Fibroblast of skin of back (primary cell): ENCODE measurements at places on chromosomes 3 and 15.
A peak's percentile ranks its signal among the peaks of the same experiment; 100 is the strongest.

GRCh38 chr15:100878648-100879047 lies 983 bp upstream of the ALDH1A3 start:
- no peak for DNase-seq

DNA sequence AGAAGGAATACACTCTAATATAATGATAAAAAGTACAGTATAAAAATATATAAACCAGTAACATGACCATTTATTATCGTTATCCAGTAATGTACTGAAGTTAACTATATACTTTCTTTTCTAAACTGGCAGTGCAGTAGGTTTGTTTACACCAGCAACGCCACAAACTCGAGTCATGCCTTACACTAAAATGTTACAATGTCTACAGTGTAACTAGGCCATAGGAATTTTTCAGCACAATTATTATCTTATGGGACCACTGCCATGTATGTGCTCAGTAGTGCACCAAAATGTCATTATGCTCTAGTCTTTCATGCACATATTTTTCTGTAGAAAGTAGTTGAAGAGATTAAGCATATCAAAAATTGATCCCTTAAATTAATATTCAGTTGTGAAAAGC lies 609.8 kb upstream of the BCHE start:
- DNase-seq: peak; percentile 74

- DNase-seq: no peak
These were observed 228.8 kb downstream of the OCA2 start for GRCh38 chr15:27870320-27870719.

GRCh38 chr3:188239577-188239976 lies 85.6 kb downstream of the LPP start:
- no peak for DNase-seq

GRCh38 chr3:19811689-19812088 lies 122.3 kb downstream of the EFHB start:
- DNase-seq: no peak

- no peak for DNase-seq
These were observed 42.6 kb downstream of the PHLDB2 start for GRCh38 chr3:111901637-111902036.

GRCh38 chr15:91302588-91303439 lies 202.8 kb downstream of the SV2B start:
- DNase-seq: peak; percentile 64

- DNase-seq: no peak
These were observed 6.2 kb upstream of the TMF1 start for GRCh38 chr3:69058180-69058946.
